ENCODE measurements at places on chromosomes 11 and 22.

DNA sequence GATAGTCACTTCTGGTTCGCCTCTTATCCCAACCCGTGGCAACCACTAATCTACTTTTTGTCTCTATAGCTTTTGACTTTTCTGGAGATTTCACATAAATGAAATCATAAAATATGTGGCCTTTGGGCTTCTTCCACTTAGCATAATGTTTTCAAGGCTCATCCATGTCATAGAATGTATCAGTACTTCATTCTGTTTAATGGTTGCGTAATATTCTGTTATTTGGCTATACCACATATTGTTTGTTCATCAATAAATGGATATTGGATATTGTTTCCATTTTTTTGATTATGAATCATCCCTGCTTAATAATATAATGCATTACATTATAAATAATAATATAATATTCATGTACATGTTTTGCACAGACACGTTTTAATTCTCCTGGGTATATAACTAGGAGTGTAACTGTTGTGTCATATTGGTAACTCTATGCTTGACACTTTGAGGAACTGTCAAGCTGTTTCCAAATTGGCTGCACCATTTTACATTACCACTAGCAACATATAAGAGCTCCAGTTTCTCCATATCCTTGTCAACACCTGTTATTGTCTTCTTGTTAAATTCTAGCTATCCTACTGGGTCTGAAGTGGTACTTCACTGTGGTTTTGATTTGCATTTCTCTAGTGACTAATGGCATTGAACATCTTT, 181.5 kb downstream of the CADM1 start:
- no peak for DNase-seq

- DNase-seq = peak; percentile 28
These were observed 16.3 kb downstream of the GRAP2 start for GRCh38 chr22:39917197-39917643.

- DNase-seq = no peak
These were observed 1489.5 kb downstream of the BRD1 start for GRCh38 chr22:48337957-48338792.

GRCh38 chr22:25902402-25902801, 160.4 kb downstream of the MYO18B start:
- no peak for DNase-seq

GRCh38 chr11:1735271-1735670, 15.1 kb downstream of the IFITM10 start:
- no peak for DNase-seq

DNA sequence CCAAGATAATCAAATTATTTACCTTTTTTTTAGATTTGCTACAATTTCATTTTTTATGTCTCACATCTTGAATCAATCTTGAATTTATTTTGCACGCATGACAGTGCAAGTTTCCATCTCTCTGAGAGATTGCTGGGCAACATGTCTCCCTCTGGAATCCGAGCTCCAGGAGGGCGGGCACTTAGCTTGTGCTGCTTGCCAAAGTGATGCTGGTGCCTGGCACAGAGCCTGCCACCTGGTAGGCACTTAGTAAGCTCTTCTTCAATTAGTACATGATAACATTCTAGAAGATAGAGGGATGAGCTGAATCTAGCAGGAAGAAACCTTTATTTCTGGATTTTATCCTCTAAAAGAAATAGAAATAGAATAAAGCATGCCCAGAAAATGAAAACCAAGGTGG, 27.5 kb upstream of the OR9I1 start:
- DNase-seq = no peak

- no peak for DNase-seq
These were observed 55.8 kb upstream of the TREH start for GRCh38 chr11:118735203-118735602.

GRCh38 chr11:804599-804964, 449 bp downstream of the PIDD1 start:
- no peak for DNase-seq

DNA sequence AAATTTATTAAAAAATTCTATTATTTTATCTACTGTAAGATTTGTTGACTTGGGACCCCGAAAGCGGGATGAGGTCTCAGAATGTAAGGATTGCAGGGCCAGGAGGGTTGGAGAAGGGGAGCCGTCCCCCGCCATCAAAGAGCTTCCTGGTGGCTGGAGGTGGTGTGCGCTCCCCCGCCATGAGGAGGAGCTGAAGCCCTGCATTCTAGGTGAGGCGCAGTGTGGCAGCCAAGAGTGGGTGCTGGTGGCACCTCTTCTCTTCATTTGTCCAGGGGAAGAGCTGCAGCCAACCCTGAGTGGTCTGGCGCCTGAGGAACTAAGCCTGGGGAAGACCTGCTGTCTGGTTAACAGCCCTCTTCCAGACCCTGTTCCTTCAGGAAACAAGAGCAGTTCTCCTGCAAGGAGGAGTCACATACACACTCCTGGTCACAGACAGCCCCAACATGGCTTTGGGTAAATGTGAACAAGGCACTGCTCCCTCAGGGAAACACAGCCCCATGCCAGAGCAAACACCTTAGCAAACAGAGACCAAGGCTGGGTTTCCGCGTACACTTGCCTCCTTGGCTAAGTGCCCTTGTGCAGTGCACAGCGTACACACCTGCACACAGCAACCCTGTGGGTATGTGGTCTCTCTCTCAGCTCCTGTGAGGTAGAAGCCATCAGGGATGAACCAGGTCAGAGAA, 17.3 kb downstream of the RTN4RL2 start:
- DNase-seq = no peak

DNA sequence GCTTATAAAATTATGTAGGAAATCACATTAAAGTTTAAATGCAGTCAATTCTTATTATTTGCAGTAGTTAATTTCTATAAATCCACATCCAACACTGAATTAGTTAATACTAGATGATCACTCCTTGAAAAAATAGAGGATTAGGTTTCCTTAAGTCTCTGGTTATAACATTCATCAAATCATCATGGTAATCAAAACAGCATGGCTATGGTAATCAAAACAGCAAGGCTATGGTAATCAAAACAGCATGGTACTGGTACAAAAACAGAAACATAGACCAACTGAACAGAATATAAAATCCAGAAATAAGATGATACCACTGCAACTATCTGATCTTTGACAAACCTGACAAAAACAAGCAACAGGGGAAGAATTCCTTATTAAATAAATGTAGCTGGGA, 814.6 kb upstream of the CCDC179 start:
- DNase-seq = no peak

DNA sequence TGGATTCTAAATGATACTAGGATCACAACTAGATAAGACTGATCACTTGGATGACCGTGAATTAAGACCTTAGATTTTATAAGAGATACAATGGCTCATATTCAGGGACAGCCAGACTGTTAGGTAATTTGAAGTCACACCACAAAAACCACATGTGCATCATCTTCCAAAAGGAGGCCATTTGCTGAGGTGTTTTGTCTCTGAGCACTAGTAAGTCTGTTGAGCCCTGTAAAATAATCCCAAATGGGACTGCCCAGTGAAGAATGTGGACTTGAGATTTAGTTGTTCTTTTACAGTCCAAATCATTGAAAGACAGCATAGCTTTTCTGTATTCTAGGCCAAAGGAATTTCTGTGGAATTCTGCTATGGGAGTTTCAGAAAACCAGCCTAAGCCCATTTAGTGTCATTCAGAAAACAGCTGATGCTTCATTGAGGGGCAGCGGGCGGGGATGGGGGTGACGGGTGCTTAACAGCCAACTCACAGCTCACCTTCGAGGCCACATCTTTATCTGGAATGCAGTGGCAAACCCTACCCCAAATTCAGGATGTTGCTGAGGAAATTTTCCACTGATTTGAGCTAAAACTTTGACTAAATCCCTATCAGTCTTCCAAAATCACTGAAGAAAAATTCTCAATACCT, 80.1 kb upstream of the BIRC3 start:
- DNase-seq = no peak

GRCh38 chr22:30212363-30212995, 34.1 kb downstream of the LIF start:
- no peak for DNase-seq

GRCh38 chr11:79668575-79668974, 227.7 kb upstream of the TENM4 start:
- DNase-seq = no peak

GRCh38 chr22:46672731-46673130, 52.5 kb downstream of the GRAMD4 start:
- DNase-seq = no peak

DNA sequence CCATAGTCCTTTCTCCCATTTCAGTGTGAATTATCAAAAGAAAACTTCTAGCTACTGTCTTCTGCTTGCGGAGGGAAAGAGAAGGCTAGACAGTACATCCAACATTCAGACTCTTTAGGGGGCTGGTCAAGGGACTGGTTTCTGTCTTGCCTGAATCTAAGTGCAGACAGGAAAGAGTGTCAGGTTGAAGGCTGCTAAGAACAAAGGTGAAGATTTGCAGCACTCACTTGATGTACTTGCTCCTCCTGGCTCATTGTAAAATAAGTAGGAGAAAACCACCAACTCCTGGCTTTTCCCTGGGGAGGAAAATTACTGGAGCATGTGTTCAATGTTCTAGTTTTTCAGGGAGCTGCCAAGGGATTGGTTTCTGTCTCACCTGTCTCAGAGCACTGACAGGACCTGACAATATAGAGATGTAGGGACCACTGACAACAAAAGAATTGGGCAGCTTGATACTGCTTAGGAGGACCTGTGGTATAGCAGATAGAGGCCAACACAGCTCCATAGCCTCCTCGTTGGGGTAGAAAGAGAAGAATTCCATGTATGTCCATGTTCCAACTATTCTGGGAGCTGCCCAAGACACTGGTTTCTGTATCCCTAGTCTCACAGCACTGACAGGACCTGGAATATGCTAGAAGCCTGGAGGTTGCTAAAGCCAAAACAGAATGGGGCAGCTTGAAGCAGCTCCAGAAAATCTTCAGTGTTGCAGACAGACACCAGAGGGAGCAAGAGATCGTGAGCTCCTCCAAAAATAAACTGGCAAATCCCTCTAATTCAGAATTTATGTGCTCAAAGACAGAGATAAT, 39.7 kb upstream of the MMP12 start:
- no peak for DNase-seq

- no peak for DNase-seq
These were observed 72.8 kb upstream of the MTMR2 start for GRCh38 chr11:95996621-95997235.

GRCh38 chr11:69382131-69383128, 88.5 kb downstream of the MYEOV start:
- DNase-seq = no peak

GRCh38 chr22:17816649-17817048, 42.4 kb upstream of the BID start:
- no peak for DNase-seq

GRCh38 chr11:87224486-87224885, 186.8 kb downstream of the TMEM135 start:
- no peak for DNase-seq

DNA sequence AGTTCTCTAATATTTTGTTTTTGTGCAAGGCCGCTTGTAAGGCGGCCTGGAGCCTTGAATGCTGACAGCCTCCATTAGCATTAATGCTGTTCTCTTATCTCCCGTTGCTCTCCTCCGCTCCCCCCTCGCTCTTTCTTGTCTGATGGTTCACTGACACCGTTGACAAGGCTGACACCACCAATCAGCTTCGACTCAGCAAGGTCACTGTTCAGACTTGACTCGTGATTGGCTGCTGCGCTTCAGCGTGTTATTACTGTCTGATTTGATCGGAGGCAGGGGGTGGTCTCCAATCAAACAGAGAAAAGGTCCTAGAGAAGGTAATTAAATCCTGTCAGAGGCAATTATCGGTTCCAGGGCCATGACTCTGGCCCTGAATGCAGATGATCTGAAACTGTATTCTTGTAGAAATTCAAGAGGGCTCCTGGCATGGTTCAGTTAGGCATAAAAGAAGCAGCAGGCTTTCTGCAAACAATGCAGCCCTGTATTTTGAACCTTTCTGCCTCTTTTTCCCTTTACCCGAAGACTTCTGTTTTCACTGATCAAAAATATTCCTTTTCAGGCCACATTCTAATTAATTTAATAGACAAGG, 49.3 kb upstream of the MPPED2 start:
- no peak for DNase-seq

GRCh38 chr22:19455033-19455432, 7.5 kb upstream of the C22orf39 start:
- DNase-seq = no peak

DNA sequence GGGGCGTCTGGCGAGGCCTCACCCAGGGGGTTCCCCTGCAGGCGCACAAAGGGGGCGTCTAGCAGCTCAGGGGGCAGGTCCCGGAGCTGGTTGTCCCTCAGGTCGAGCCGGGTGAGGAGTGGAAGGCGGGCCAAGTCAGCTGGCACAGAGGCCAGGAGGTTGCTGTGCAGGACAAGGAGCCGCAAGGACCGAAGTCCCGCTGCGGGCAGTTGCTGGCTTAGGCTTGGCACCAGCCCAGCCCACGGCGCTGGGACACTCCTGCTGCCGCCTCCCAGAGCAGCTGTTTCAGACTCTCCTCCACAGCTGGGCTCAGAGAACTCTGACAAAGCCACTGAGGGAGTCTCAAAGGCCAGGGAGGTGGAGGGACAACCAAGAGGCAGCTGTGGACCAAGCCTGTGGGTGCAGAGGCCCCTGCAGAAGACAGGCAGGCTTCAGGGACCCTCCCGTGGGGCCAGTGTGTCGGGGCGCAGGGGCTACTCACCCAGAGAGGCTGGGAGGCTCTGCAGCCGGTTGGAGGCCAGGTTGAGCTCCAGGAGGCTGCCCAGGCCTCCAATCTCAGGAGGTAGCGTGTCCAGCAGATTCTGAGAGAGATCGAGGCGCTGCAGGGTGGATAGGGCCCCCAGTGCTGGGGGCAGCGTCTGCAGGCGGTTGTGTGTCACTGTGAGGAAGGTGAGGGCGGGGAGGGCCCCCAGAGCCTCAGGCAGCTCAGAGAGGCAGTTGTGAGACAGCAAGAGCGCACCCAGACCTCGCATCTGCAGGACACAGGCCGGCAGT, 2.2 kb downstream of the PIDD1 start:
- no peak for DNase-seq

GRCh38 chr22:17064498-17065100, 20.2 kb upstream of the IL17RA start:
- no peak for DNase-seq

DNA sequence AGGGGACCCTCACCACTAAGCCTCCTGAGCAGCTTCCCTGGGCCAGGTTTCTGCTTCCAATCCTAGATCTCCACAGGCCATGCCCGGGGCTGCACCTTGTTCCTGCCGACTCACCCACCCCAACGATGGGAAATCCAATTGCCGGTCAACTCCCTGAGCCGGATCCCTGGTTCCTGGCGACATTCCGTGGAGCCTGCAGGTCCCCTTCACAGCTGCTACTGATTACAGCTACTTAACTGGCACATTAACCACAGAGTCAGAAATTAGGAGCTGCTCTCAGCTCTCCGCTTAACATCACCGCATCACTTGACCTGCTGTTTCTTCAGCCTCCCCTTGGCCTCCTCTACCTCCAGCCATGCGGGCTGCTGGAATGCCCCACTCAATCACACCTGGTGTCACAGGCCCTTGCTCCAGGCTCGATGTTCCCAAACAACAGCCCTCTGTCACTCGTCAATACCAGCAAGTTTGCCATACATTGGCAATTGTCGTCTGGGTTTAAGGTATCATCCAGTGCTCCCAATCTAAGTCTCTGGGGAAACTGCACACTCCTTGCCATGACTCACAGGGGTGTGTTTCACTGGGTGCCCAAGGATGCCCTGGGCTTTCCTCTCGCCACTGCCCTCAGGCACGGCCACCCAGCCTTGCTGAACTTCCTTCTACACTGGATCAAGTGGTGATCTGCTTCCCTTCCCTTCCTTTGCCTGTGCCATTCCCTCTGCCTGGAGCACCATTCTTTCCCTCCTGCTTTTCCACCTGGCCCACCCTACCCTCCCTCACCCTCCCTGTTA, 181.0 kb downstream of the MN1 start:
- no peak for DNase-seq
